ENCODE measurements at places on chromosomes 2 and 18.

GRCh38 chr2:3073704-3074103 lies 303.9 kb downstream of the EIPR1 start:
- DNase-seq = no peak

GRCh38 chr2:70807102-70807827 lies 13.1 kb downstream of the CLEC4F start:
- no peak for DNase-seq

DNA sequence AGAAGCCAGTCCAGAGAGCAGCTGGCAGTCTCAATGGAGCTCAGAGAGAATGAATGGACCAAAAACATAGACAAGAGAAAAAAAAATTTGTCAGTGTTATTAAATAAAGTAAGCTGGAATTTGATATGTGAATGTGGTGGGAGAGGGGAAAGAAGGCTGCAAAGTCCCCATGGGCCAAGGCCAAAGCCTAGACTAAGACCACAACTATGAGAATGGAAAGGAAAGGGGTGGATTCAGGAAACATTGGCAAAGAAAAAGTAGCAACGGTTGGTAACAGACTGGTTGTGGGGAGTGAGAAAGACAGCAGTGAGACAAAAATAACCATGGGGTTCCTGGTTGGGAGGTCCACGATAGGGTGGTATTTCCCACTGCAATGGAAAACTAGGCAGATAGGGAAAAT lies 47.0 kb downstream of the ZEB2 start:
- no peak for DNase-seq

- DNase-seq = no peak
These were observed 161.3 kb downstream of the DTNA start for GRCh38 chr18:34871435-34871834.

- no peak for DNase-seq
These were observed 134.7 kb downstream of the RIF1 start for GRCh38 chr2:151544449-151544848.

- no peak for DNase-seq
These were observed 380.4 kb downstream of the CLIP4 start for GRCh38 chr2:29495536-29496060.

All from T-helper 17 cell (primary cell).